Ecto neural progenitor cell (in vitro differentiated cells): ENCODE measurements at places on chromosomes 5 and 9.
A peak's percentile ranks its signal among the peaks of the same experiment; 100 is the strongest.

DNA sequence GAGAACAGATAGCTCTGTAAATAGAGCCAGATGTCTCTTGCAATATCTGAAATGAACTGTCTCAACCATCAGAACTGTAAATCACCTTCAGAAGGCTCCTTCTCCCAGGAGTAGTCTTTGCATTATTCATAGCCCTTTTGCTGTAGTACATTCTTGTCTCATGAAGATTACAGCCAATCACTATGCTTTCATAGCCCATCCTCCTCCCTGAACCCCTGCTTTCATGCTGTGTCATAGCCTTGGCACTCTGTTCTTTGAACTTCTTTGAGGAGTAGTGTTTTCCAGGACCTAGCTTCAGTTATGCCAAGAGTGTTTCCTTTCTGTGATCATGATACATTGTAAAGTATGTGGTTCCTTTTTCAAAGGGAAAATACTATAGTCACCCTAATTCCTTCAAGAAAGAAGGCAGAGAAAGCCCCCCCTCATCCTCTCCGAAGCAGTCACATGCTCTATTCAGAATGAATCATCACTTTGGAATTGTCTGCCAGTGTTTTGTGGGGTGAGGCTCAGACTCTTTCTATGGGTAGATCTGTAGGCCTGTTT is 61.1 kb downstream of the GRIA1 start:
- DNase-seq = no peak

DNA sequence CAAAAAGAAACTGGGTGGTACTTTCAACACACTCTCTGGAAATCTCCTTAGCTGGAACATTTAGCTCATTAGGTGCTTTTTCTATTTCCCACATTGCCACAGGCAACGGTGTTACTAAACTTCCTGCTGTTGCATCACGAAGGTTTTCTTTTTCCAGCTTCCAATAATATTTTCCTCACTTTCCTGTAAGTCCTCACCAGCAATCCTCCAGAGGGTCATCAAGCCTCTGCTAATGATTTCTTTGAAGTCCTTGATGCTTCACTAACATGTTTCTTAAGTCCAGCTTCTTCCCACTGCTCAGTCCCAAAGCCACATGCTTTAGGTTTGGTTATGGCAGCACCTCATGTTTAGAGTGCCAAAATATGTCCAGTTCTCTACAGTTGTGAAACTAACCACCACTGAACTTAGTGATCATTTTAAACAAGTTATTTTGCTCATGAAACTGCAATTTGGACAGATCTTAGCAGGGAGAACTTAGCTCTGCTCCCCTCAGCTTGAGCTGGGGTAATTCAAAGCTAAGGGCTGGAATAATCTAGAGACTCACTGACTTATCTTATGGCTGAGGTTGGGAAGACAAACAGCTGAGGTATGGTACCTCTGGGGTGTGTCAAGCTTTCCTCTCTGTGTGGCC is 39.9 kb upstream of the RETREG1 start:
- DNase-seq = no peak

DNA sequence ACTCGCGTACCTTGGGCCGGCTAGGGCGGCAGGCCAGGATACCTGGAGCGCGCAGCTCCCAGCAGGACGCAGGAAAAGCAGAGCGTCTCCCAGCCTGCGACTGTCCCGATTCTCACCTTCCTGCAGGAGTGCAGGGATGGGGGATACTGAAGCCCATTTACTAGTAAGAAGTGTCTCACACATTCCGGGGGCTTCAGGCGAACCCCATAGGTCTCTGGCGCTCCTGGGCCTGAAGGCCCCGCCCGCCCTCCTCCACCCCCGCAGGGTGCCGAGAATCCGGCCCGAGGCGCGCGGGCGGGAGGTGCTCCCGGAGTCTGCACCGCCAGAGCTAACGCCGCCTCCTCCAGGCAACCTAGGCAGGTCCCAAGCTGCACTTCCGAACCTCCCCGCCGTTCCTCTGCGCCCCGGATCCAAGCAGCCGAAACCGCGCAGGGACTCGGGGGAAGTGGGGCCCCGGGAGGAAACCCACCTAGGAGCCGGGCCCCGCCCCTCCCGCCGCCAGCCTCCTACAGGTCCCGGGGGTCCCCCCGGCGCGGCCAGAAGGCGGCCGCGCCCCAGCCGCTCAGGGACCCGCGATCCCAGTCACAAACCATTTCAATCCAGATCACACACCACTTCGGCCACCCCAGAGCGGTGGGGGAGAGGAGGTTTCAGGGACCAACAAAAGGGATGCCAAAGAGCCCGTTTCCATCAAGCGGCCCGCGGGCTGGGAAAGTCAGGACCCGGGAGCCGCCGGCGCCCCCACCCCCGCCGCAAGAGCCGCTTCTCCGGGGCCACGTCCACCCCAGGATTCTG is 1.2 kb downstream of the ROR2 start:
- DNase-seq = peak; percentile 86

- no peak for DNase-seq
Observed at GRCh38 chr5:98163796-98164493, 609.5 kb upstream of the RGMB start.

DNA sequence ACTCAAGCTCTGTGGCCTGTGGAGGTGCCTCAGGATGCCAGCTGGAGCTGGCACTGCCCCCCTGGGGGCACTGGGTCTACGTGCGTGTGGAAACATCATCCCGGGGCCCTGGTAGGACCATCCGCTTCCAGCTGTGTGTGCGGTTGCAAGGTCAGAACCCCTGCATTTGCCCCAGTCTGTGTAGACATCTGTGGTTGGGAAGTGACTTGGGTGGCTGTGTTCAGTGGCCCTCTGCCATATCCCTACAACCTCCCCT is 12.5 kb downstream of the TMEM8B start:
- DNase-seq = no peak

GRCh38 chr5:109816732-109817131 is 127.0 kb downstream of the MAN2A1 start:
- DNase-seq = no peak

- DNase-seq = peak; percentile 72
Observed at GRCh38 chr9:137458194-137459151, 661 bp downstream of the NSMF start.

DNA sequence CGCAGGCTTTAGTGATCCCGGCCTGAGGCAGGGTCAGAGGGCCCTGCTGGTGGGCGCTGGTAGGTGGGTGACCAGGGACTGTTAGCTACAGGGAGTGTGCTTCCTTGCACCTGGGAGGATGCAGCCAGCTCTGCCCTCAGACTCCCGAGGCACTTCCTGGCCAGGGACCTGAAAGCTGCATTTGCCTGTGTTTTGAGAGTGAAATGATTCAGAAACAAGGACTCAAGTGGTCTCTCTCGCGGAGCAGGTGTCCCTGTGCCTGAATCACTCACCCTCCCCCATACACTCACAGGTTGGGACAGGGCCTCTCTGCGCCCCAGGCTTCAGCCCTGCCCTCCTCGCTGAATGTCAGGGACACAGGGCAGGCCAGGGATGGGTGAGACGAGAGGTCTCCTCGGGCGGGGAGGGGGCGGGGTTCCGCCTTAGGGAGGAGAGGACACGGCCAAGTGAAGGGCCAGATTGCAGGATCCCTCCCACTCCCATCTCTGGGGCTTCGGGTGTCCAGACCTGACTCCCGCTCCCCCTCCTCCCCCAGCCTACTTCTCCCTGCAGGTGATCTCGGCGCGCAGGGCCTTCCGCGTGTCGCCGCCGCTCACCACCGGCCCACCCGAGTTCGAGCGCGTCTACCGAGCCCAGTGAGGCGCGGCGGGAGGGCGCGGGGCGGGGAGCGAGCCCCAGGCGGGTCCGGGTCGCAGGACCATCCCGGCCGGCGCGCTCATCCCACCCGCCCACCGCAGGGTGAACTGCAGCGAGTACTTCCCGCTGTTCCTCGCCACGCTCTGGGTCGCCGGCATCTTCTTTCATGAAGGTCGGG is 1.5 kb downstream of the LTC4S start:
- DNase-seq = peak; percentile 58

DNA sequence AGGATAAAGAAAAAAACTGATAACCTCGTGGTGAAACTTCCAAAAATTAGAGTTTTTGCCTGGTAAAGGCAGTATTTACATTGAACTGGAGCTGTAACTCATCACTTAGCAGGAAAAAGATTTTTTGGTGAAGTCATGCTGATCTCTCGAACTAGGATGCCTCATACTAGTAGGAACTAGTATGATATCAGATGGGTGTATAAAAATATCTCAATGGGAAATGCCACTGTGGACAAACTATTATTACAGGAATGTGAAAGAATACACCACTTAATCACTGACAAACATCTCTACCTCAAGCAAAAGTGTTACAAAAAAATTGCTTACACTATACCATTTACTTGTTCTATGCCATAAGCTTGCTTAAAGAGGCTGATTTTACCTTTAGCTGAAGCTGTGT is 28.4 kb downstream of the RFX3 start:
- no peak for DNase-seq

- no peak for DNase-seq
Observed at GRCh38 chr9:6449645-6450044, 36.6 kb downstream of the UHRF2 start.

GRCh38 chr5:88235346-88235745 is 33.3 kb downstream of the TMEM161B start:
- no peak for DNase-seq

DNA sequence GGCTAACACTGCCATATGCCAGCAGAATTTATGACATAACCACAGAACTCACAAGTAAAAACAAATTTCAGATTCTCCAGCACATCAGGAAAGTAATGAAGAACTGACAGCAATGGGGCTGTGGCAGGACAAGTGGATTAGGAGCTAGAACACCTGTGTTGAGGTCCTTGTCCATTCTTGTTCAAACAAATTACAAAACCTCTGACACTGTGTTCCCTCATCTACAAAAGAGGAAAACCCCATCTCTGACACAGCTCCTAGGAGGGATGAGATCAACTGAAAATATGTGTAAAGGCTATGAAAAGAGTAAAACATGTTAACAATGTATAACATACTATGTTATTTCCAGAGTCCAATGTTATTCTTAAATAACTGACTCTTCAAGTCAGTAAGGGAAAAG is 23.5 kb downstream of the ELP1 start:
- DNase-seq = no peak

DNA sequence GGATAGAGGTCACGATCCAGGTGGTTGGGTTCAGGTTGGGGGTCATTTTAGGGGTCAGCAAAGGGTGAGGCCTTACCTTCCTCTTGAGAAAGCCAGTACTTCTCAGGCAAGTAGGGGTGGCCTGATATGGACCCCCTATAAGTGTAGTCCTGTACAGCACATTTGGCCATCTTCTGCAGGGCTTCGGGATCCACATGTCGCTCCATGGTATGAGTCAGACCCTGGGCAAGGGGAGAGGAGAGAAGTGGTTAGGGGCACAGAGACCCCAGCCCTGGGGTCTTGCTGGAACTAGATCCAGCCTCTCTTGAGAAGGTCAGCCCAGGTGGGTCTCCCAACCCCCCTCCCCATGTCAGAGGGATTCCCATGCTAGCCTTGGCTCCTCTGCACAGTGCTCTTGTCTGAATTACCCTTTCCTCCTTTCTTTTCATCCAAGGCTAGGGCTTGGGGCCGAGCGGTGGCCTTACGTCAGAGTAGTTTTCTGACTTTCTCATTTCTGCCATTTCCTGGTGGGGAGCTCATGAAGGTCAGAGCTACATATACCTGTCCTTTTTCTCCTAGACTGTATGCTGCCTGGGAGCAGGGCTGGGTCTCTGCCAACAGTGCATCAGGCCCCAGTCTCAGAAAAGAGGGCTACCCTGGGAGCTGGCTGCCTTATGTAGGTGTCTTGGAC is 9.0 kb upstream of the MYORG start:
- DNase-seq = peak; percentile 22

- no peak for DNase-seq
Observed at GRCh38 chr5:148759101-148759500, 67.3 kb upstream of the ADRB2 start.

DNA sequence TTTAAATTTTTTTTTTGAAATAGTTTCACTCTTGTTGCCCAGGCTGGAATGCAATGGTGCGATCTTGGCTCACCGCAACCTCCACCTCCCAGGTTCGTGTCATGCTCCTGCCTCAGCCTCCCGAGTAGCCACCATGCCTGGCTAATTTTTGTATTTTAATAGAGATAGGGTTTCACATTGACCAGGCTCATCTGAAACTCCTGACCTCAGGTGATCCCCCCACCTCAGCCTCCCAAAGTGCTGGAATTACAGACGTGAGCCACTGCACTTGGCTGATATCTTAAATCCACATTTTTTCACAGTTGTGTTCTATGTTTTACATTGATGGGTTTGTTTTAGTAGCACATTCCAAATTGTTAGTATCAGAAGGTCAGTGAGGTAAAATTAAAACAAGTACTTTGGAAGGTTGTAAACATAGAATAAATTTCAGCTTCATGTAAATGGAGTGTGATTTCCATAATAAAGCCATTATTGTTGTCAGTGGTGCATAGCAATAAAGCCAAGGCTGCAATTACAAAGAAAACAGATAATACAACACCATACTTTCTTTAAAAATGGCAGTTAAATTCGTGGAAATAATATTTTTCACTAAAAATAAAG is 287.2 kb downstream of the ARRDC3 start:
- DNase-seq = no peak

- DNase-seq = no peak
Observed at GRCh38 chr5:151688436-151688835, 1.7 kb upstream of the SPARC start.

DNA sequence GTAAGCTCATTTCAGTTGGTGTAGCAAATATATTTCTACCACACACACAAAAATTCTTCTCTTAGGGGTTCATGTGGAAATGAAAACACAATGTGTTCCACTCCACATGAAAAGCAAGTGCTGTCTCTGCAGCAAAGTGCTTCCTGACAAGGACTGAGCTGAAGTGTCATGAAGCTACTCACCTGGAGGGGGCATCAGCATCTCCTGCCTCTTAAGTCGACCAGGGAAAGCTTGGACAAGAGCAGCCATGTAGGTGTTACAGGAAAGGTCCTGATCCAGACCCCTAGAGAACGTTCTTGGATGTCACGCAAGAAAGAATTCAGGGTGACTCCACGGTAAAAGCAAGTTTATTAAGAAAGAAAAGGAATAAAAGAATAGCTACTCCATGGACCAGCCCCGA is 62.8 kb downstream of the SV2C start:
- no peak for DNase-seq

DNA sequence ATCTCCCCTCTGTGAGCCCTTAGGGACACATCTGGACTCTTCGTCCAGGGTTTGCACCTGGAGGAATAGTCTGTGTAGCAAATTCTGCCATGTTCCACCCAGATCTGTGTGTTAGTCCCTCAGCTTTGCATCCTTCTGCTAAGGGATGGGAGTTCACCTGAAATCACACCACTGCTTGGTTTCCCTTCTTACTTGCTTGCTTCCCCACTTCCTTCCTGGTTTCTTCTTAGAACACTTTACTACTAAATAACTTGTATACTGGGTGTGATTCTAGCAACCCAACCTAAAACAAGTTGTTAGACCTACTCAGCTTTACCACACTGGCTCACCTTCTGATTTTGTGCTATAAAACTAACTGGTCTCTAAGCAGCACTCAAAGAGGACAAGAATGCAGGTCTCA is 202.6 kb upstream of the MAP3K1 start:
- DNase-seq = no peak

GRCh38 chr5:115271295-115272050 is 8.8 kb upstream of the PGGT1B start:
- DNase-seq = no peak

GRCh38 chr9:97866848-97867247 is 13.8 kb downstream of the FOXE1 start:
- DNase-seq = no peak
